ENCODE measurements at places on chromosomes 16 and 17.

GRCh38 chr17:63381101-63381729 lies 64.9 kb downstream of the CYB561 start:
- no peak for DNase-seq

DNA sequence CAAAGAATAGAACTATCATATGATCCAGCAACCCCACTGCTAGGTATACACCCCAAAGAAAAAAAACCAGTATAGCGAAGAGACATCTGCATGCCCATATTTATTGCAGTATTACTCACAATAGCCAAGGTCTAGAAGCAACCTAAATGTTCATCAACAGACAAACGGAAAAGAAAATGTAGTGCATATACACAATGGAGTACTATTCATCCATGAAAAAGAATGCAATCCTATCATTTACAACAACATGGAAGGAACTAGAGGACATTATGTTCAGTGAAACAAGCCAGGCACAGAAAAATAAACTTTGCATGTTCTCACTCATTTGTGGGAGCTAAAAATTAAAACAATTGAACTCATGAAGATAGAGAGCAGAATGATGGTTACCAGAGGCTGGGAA lies 55.3 kb downstream of the WDR59 start:
- DNase-seq = no peak

GRCh38 chr17:35243561-35244340 lies 879 bp downstream of the SLFN5 start:
- no peak for DNase-seq

DNA sequence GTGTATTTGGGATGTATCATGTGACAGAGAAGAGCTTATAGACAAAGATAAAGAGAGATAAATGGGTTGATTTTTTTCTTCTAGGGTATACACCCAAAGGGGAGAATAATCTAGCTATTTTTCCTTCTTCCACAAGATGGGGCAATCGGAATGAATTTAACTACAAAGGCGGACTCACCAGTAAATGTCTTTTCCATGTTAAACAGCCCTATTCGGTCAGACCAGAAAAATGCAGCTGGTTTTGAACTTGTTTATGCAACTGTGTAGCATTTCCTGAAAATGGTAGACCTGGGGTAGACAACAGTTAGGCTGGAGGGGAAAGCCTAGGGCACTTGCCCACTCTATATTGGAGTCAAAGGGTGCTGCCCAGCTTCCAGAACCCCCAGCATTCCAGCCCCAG lies 477.1 kb downstream of the TOX3 start:
- DNase-seq = peak; percentile 51

DNA sequence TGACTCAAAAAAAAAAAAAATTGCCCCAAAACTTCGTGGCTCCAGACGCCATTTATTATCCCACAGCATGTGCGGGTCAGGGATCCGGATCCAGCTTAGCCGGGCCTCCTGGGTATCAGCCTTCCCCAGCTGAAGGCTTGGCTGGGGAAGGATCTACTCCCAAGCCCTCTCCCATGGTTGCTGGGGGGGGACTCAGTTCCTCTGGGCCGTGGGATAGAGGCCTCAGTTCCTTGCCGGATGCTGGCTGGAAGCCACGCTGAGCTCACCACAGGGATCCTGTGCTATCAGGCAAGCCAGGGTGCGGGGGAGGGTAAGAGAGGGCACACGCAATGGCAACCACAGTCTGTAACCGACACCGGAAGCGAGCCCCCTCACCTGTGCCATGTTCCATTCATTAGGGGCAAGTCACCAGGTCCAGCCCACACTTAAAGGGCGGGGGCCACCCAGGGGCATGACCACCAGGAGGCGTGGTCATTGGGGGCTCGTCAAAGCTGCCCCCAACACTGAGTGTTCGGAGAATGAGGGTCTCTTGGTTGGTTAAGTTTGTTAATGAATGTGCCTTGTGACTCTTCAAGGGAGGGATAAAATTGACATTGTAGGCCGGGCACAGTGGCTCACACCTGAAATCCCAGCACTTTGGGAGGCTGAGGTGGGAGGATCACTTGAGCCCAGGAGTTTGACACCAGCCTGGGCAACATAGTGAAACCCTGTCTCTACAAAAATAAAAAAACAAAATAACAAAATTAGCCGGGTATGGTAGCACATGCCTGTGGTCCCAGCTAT lies 210.0 kb upstream of the GSE1 start:
- DNase-seq = no peak

All from HepG2 (cell line).